ENCODE measurements at places on chromosomes 16 and 17. TPM values are rescaled to one million over a fixed set of nuclear protein-coding genes. Genes with fewer than 3 reads are reported as not detected.
A peak's percentile ranks its signal among the peaks of the same experiment; 100 is the strongest.

DNA sequence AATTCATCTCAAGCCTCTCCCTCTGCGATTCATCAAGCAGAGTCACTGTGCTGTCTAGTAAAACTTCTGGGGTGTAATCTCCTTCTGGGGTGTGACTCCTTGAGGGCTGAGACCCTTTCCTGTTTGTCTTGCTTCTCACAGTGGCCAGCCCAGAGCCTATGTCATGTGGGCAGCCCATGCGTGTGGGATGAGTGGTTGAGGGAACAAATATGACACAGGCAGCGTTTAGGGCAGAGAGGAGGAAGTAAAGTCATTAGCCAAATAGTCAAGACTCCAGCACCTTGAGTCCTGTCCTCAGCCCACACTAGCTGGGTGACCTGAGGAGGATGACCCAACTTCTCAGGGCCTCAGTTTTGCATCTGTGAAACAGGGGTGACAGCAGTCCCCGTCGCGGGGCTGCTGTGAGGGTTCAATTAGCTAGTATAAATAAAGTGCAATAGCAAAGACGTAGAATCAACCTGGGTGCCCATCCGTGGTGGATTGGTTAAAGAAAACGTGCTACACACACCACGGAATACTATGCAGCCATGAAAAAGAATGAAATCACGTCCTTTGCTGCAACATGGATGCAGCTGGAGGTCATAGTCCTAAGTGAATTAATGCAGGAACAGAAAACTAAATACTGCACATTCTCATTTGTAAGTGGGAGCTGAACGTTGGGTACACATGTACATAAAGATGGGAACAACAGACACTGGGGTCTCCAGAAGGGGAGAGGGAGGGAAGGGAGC lies 4.5 kb upstream of the ITGAX start:
- DNase-seq, result no peak

The PLXDC1 gene
- not detected for total RNA-seq

- peak; percentile 17 for DNase-seq
Observed at GRCh38 chr16:83953796-83954576, 946 bp downstream of the OSGIN1 start.

- DNase-seq, result no peak
Observed at GRCh38 chr16:54164789-54165173, 121.8 kb downstream of the IRX3 start.

- no peak for DNase-seq
Observed at GRCh38 chr17:65204001-65204400, 66.8 kb downstream of the RGS9 start.

DNA sequence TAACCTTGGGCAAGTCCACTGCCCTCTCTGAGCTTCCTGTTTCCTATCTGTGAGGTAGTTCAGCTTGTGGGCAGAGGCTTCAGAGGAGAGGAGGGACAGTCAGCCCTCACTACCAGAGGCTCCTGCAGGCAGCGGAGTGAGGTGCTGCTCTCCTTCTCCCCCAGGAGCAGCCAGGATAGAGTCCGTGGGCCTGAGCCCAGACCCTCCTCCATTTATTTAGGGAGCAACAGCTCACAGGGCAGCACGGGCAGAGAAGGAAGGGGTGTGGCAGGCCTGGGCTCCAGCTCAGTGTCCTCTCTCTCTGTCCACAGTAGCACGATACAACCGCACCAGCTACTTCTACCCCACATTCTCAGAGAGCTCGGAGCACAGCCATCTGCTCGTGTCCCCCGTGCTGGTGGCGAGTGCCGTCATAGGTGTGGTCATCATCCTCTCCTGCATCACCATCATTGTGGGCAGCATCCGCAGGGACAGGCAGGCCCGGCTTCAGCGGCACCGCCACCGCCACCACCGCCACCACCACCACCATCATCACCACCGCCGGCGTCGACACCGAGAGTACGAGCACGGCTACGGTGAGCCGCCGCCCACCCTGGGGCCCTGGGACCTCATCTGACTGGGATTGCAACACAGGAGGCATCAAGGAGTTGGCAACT lies 42.3 kb downstream of the BEAN1 start:
- DNase-seq, result no peak

- no peak for DNase-seq
Observed at GRCh38 chr16:70592106-70592571, 54.2 kb upstream of the IL34 start.

The KCNJ18 gene
- total RNA-seq, result not detected

- DNase-seq, result no peak
Observed at GRCh38 chr17:37045351-37045922, 96.7 kb downstream of the AATF start.

- DNase-seq, result no peak
Observed at GRCh38 chr16:76964464-76965154, 226.4 kb upstream of the MON1B start.

The KCNH6 gene
- total RNA-seq, result not detected

The HOXB9 gene
- not detected for total RNA-seq

DNA sequence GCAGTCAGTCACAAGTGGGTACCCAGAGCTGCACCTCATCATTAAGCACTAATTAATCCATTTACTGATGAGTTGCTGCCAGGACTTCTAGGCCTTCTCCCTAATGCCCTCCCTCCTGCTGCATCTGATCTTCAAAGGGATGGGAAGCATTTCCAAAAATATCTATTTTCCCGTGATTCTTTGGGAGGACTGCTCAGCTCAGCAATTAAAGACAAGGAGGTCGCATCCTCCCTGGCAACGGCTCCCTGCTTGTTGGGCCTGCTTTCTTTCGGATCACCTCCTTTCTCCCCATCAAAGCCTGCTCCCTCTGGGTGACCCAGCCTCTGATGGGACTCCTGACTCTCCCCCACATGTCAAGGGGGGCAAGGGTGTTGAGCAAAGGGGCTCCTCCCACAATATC lies 26.0 kb upstream of the SPPL2C start:
- DNase-seq, result no peak

GRCh38 chr17:81664051-81664470 lies 2.3 kb downstream of the OXLD1 start:
- DNase-seq, result no peak

GRCh38 chr17:5557485-5557884 lies 26.8 kb downstream of the NLRP1 start:
- DNase-seq, result no peak

The NOTUM gene
- not detected for total RNA-seq

DNA sequence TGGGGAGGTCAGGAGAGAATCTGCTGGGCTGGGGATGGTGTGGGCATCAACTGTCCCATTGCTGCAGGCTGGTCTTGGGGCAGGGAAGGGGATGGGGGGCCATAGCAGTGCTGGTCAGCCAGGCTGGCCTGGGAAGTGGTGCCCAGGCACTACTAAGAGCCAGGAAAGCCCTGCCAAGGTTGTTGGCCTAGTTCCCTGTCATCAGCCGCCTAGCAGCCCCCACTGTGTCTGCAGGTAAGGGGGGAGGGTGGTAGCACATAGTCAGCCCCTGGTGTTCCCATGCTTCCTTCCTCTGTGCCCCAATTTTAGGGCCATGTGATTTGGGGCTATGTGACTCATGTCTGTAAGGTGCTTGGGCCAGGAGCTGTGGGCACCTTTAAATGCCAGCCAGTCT lies 17.8 kb downstream of the GJD3 start:
- no peak for DNase-seq

The GSDMA gene
- not detected for total RNA-seq

- DNase-seq, result no peak
Observed at GRCh38 chr16:58417035-58417434, 24.8 kb downstream of the GINS3 start.

GRCh38 chr17:19755821-19756510 lies 7.9 kb upstream of the ALDH3A1 start:
- no peak for DNase-seq

DNA sequence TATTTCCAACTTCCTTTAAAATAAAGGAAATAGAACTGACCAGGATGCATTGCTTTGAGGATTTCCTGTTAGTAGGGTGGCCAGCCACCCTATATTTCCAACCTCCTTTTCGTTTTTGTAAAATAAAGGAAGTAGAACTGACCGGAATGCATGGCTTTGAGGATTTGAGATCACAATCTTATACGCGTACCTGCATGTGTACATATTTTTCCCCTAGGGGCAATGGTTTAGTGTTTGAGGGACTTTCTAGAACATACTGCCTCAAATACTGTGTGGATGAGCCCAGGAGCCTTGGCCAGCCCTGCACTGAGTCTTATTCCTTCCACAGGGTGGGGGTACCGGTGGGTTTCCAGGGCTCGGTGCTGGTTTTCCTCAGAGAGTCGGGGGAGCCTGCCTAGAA lies 25.6 kb downstream of the MAPK8IP3 start:
- no peak for DNase-seq

- DNase-seq, result no peak
Observed at GRCh38 chr16:27717726-27718125, 167.8 kb downstream of the KATNIP start.

DNA sequence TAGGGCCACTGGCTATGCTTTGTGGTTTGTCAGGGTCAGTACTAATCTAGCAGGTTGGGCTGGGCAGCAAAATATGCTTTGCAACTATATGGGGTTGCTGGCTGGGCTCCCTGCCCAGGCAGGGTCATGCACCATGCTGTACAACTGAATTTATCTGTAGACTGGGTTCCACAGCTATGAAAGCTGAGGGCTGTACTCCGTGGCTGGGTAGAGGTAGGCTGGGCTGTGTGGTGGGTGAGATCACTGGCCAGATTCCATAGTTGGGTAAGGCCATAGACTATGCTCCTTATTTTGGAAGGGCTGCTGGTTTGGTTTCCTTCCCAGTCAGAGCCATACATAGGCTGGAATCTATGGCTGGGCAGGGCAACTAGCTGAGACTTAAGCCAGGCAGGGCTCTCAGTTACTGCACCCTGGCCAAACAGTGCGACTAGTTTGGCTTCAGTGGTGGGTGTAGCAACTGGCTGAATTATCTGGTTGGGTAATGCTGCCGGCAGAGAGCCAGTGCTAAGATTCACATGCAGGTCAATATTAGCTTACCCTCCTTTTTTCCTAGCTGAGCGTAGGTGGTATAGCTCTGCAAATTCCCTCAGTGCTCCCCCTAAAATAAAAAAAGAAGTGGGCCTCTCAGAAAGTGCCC lies 769.1 kb upstream of the CDH8 start:
- DNase-seq, result no peak

GRCh38 chr17:61203671-61204131 lies 195.9 kb upstream of the TBX2 start:
- DNase-seq, result no peak

GRCh38 chr16:22190081-22190775 lies 15.8 kb upstream of the EEF2K start:
- peak; percentile 98 for DNase-seq

DNA sequence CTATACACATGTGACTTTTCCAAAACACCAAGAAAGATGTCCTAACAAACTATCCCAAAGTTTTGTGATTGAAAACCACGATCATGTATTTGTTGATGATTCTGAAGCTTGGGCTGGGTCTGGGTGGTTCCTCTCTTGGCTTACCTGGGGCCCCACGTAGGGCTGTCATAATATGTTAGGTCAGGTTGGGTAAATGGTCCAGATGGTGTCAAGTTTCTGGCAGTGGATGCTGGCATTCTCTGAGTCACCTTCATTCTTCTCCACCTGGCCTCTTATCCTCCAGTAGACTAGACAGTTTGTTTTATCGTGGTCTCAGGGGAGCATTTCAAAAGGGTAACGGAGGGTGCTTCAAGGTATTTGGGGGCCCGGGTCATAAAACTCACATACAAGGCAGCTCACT lies 39.4 kb downstream of the SYCE1L start:
- DNase-seq, result no peak

The HS3ST2 gene
- not detected for total RNA-seq

- DNase-seq, result no peak
Observed at GRCh38 chr17:13749891-13750235, 148.1 kb upstream of the HS3ST3A1 start.

DNA sequence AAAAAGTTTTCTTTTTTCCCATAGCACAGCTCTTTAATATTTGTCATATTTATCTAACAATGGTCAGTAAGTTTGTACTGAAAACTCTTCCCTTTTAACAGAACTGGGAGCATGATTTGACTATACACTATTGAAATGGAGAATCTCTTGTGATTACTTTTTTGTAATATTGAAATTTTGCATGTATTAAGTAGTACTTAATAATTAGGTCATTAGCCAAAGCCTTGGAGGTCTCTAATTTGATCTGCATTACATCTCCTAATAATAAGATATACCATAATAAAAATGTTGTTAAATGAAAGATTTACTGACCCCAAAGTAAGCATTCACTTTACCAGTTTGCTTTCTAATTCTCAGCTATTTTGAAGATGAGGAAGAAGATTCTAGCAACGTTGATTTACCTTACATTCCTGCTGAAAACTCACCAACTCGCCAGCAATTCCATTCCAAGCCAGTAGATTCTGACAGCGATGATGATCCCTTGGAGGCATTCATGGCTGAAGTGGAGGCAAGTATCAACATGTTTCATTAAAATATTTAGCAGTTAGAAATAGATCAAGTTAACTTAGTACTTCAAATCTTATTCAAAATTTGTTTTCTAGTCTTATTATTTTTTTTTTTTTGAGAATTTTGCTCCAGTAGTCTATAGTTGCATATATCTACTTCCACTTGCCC lies 18.2 kb downstream of the DDX42 start:
- no peak for DNase-seq

DNA sequence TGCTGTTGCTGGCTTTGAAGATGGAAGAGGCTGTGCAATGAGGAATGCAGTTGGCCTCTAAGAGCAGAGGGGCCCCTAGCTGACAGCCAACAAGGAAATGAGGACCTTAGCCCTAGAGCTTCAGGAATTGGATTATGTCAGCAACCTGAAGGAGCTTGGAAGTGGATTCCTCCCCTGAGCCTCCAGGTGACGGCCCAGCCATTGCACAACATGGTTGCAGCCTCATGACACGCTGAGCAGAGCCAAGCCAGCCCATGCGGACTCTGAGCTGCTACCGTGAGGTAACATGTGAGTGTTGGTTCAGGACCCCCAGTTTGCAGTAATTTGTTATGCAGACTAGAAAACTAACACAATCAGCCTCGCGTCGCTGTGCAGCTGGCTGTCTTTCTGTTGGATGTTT lies 20.2 kb downstream of the CCDC42 start:
- no peak for DNase-seq

- no peak for DNase-seq
Observed at GRCh38 chr17:72850410-72851118, 241.9 kb downstream of the SLC39A11 start.

The CPHXL2 gene
- not detected for total RNA-seq

GRCh38 chr17:75152922-75153779 lies 1.2 kb downstream of the JPT1 start:
- no peak for DNase-seq

DNA sequence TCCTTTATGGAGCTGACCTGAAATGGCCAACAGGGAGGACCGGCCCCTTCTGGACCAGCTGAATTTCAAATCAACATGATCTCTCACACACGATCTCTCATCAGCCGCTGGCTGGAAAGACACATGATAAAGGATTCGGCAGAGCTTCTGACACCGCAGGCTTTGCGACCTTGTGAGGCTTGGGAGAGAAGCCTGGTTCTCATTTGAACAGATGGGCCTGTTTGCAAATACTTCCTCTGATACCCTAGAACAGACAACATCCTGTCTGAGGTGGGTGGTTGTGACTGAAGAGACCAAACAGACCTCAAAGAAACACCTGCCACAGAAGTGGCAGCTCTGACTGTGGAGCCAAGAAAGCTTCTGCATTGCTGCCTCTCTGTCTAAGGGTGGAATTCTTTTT lies 77.9 kb upstream of the SDK2 start:
- DNase-seq, result no peak

GRCh38 chr16:57473906-57474305 lies 11.4 kb downstream of the POLR2C start:
- no peak for DNase-seq
